ENCODE measurements at places on chromosomes 4 and X.

DNA sequence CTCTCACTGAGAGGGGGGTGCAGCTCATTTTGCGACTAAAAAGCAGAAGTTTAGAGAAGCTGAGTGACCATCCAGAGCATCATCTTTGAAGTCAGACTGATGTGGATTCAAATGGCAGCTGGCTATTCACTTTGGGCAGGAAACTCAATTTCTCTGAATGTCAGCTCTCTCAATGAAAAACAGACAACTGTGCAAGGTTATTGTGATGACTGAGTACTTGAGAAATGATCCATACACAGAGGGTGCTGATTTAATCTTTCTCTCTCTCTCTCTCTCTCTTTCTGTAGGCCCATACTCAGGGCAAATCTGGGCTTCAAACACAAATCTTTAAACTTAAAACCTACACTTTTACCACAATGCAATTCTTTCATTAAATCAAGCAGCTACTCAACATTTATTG, 185.8 kb upstream of the SLIT2 start:
- DNase-seq = no peak

DNA sequence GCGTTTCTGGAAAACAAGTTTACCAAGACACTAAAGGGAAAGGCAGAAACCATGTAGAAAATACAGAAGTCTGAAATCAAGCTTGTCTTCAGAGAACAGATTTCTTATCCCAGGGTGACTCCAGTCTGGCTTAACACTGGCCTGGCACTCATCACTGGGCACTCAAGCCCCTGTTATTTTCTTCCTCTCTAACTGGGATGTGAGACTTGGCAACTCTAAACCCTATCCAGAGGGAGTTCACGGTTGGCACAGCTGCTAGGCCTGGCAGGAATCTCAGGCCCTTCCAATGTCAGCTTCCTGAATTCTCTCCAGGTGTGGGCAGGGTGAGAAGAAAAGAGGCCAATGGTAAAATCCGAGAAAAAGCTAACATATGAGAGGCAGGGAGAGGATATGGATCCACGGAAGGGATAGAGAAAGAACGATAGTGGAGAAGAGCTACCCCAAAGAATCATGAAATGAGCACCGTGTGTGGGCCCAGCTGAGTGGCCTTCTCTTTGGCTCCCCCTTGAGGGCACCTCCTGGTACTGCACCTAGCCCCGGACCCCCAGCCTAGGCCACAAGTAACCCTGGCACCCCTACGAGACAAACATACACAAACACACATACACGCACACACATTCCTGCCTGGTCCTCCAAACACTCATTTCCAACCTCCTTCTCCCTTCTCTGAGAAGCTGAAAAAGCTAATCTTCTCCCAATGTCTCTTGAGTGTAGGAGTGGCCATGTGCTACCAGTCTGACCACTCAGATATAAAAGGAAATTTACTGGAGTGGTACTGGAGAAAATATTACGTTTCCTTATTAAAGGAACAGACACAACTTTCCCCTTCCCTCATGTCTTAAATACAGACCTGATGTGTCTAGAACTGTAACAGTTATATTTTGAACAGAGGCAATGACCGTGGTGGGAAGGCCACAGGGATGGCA, 16.6 kb upstream of the PTCHD1 start:
- DNase-seq = no peak

DNA sequence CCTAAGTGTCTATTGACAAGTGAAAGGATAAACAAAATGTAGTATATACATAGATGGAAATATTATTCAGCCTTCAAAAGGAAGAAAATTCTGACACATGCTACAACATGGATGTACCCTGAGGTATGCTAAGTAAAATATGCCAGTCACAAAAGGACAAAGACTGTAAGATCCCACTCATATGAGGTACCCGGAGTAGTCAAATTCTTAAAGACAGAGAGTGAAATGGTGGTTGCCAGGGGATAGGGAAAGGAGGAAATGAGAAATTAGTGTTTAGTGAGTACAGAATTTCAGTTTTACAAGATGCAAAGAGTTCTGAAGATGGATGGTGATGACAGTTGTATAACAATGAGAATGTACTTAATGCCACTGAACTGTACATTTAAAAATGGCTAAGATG, 102.3 kb upstream of the NAP1L5 start:
- no peak for DNase-seq

- no peak for DNase-seq
Measured at GRCh38 chr4:134160211-134160610, 41.4 kb downstream of the PABPC4L start.

DNA sequence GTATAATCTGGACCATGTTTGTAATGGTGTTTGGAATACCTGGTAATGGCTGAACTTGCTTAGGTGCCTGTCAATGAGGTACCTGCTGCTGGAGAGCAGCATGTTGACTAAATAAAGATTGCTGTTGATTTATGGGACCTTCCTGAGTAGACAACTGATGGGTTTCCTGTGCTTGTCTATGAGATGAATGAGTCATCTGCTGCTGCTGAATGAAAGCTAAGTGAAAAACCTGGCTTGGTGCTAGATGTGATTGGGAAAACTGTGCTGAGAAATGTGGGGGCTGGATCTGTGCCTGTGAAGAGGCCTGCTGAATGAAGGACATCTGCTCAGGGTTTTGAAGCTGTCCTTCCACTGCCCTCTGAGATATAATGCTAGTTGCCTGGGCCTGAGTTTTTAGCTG, 69.6 kb downstream of the WNK3 start:
- DNase-seq = no peak

DNA sequence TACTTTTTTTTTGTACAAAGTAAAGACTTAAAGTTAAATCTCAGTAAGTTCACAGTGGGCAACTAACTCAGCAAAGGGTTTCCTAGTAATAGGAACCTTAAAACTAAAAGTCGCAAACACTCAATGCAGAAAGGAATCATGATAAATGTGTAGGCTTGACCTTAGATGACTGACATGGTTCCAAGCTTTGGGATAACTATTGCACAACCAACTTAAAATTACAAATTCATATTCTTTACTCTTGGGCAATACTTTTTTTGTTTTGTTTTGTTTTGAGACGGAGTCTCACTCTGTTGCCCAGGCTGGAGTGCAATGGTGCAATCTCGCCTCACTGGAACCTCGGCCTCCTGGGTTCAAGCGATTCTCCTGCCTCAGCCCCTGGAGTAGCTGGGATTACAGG, 8.2 kb downstream of the ELOVL6 start:
- no peak for DNase-seq

GRCh38 chrX:149074398-149074797, 430.7 kb downstream of the IDS start:
- no peak for DNase-seq

DNA sequence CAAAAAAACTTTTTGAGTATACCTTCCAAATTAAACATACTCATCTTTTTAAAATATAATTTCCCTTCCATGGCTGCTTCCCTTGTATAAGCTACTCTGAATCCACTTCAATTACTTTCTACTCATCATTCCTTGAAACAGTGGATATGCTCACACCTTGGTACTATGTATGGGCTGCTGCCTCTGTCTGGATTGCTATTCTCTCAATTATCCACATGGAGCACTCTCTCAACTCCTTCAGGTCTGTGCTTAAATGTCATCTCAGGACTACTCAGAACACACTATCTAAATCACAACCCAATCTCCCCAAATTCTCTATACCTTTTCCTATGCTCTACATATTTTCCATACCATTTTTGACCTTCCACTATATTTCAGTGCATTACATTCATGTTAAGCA, 898.9 kb upstream of the EPHA5 start:
- DNase-seq = no peak

- no peak for DNase-seq
Measured at GRCh38 chr4:89514811-89515210, 207.2 kb upstream of the GPRIN3 start.

DNA sequence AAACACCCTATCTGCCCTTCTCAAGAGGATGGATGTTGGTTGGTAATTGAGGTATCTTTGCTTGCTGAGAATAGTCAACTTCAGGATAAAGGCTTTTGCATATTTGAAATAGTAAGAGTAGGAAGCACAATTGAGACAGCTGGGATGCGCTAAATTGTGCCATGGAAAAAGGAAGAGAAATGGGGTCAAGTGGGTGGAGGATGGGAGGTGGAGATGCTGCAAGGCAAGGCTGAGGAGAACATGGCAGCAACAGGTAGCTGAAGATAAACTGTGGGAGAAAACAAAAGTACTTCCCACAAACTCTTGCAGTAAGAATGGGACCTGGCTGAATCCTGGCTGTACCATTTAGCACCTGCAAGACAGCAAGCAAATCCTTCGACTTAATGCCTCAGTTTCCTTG, 13.9 kb upstream of the CDS1 start:
- no peak for DNase-seq

DNA sequence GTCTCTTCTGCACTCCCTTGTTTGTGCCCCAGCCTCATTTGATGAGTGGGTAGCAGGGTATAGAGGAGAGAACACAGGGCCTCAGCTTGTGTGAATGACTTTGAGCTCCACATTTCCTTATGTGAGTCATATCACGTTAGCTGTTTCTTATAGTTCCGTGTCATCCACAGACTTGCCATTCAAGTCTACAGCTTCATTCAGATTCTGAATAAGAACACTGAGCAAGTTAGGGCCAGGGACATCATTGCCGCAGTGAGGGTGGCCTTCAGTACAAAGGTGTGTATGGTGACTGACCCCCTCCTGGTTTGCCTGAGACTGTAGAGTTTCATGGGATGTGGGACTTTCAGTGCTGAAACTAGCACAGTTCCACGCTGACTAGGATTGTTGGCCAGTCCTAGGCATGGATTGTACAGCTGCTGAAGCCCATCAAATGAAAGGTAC, 23.6 kb downstream of the KLF3 start:
- DNase-seq = no peak

GRCh38 chr4:182927505-182927904, 10.3 kb upstream of the DCTD start:
- no peak for DNase-seq

GRCh38 chrX:129512409-129512808, 10.9 kb downstream of the SMARCA1 start:
- DNase-seq = no peak

- no peak for DNase-seq
Measured at GRCh38 chr4:15020502-15021286, 18.4 kb downstream of the CPEB2 start.

GRCh38 chrX:58025979-58026378, 115.7 kb upstream of the ZXDA start:
- DNase-seq = peak; percentile 0

GRCh38 chr4:120555058-120555457, 367.5 kb downstream of the PRDM5 start:
- no peak for DNase-seq

DNA sequence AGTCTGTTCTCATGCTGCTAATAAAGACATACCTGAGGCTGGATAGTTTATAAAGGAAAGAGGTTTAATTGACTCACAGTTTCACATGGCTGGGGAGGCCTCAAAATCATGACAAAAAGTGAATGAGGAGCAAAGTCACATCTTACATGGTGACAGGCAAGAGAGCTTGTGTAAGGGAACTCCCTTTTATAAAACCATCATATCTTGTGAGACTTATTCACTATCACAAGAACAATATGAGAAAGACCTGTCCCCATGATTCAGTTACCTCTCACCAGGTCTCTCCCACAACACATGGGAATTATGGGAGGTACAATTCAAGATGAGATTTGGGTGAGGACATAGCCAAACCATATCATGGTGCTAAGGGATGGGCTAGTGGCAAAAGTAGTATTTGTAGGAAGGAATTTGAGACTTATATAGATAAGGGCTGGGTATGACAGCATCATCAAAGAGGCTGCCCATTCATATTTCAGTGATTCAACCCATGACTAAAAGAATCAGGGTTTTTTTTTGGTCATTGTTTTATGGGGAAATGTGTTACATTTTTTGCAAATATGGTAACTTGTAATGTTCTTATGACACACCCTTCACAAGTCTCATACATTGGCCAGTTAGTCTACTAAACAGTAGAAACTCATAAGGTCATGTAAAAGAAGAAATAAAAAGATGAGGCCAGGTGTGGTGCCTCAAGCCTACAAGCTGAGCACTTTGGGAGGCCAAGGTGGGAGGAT, 34.7 kb downstream of the NUP62CL start:
- DNase-seq = no peak

DNA sequence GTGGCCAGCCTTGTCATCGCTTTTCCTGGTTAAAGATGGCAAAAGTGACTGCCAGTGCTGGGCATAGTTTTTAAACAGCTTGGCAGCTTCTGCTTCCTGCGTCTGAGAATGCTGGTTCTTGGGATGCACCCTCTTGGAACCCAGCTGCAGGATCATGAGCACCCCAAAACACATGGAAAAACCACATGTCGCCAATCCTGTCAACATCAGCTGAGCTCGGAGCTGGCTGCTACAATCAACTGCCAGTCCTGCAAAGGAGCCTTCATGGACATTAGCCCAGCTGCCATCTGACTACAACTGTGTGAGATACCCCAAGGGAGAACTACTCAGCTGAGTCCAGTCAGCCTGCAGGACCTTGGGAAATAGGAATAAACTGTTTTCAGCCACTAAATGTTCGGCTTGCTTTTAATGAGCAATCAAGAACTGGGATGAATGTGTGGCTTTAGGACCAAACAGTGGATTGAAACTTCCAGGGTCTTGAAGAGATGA, 31.0 kb downstream of the OSTC start:
- DNase-seq = no peak

- no peak for DNase-seq
Measured at GRCh38 chrX:107135049-107135964, 16.7 kb upstream of the RBM41 start.

- DNase-seq = no peak
Measured at GRCh38 chr4:26074712-26075430, 160.9 kb downstream of the SMIM20 start.

- DNase-seq = no peak
Measured at GRCh38 chrX:46687619-46688018, 71.3 kb downstream of the SLC9A7 start.

- no peak for DNase-seq
Measured at GRCh38 chr4:2929469-2929868, 33.7 kb downstream of the NOP14 start.

- DNase-seq = no peak
Measured at GRCh38 chr4:133147921-133148689, 989 bp upstream of the PCDH10 start.

DNA sequence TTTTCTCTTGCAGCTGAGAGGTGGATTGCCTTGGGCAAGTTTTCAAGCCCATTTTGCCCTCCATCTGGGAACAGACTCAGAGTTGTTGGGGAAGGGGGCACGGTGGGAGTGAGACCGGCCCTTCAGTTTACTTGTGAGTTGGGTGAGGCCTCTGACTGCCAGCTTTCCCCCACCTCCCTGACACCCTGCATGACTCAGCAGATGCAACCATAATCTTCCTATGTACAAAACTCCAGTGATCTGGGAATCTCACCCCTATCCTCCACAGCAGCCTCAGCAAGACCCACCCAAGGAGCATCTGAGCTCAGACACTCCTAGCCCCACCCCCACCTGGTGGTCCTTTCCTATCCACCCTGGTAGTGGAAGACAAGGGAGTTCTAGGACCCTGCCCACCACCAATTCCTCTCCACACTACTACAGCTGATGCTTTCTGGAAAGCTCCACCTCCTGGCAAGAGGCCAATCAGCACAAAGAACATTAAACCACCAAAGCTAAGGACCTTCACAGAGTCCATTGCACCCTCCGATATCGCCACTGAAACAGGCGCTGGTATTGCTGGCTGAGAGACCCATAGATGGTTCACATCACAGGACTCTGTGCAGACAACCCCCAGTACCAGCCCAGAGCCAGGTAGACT, 99.4 kb upstream of the STK26 start:
- DNase-seq = no peak

- no peak for DNase-seq
Measured at GRCh38 chr4:113145519-113146291, 96.3 kb downstream of the ANK2 start.

GRCh38 chr4:79121223-79121622, 182.0 kb upstream of the PAQR3 start:
- DNase-seq = no peak

Measured in activated T-cell treated with anti-CD3 and anti-CD28 coated beads for 1 hour (primary cell).